Putamen (tissue), 1 donor: ENCODE measurements at places on chromosomes 5 and 9.

- DNase-seq: no peak
Measured at GRCh38 chr9:105242557-105242956, 1.9 kb upstream of the SLC44A1 start.

- DNase-seq: no peak
Measured at GRCh38 chr5:168165221-168165914, 126.1 kb upstream of the WWC1 start.

- peak; percentile 44 for DNase-seq
Measured at GRCh38 chr5:86866036-86866435, 248.3 kb downstream of the COX7C start.

DNA sequence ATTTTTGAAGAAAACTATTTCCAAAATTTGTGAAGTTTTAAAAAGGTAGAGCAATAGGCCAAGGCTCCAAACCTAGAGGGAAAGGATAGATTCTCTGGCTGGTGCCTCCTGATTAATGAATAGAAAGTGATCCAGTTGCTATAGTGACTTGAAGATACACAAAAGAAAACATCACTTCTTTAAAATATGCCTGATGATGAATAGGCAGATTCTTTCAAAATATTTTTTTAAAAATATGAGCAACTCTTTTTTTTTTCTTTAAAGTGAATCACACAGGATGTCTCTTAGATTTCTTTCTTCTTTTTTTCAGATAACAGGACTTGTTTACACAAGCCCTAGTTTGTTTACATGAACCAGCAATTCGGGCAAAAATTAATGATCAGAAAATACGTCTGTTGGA lies 124.4 kb downstream of the RFK start:
- no peak for DNase-seq

DNA sequence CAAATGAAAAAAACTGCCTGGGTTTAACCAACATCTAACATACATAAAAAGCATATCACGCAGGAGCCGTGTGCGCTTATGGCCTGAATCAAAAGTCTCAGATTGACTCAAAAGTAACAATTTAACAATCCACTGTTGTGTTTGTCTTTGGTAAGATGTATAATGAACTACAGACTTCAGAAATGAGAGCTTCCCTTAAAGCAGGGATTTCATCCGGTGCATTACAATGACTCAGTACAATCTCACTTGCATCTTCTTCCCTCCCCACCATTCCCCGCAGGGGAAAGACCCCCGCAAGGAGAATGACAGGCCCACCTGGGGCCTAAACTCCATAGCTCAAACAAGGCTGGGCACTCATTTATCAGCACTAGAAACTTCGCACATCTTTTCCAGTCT lies 1.4 kb downstream of the ZFR start:
- DNase-seq: peak; percentile 21

DNA sequence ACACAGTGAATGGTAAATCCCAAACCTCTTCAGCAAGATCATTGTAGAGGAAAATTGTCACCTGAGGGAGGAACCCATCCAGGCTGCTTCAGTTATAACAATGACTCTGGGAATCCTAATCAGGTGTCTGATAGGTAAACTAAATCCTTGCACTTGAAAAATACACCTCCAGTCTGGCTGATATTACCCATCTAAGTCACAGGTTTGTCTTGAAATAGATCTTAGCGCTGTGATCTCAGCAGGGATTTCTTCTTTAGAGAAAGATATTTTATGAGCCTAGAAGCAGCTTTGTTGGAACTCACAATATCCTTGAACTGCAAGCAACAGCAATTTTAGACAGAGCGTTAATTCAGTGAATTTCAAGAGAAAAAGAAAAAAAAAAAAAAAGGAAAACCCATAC lies 149.7 kb downstream of the SGCD start:
- no peak for DNase-seq

GRCh38 chr5:112653638-112654205 lies 84.0 kb upstream of the APC start:
- no peak for DNase-seq

- DNase-seq: no peak
Measured at GRCh38 chr5:126858441-126858840, 81.5 kb downstream of the LMNB1 start.

DNA sequence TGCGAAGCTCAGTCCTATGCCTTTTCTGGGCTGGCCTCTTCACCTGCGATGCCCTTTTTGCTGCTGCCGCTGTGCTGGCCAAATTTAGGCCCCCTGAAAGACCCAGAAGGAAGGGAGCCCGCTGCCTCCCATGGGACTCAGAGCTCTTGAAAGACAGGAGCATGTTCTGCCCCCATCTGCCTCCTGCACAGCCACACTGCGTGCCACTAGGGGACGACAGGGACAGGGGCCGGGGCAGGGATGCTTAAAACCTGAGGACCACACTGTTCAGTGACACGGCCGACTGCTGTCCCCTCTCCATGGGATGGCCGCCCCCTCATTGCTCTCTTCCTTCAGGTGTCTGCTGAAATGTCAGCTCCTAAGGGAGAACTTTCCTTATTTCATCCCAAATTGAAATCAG lies 132.4 kb downstream of the ADAMTS2 start:
- DNase-seq: no peak

DNA sequence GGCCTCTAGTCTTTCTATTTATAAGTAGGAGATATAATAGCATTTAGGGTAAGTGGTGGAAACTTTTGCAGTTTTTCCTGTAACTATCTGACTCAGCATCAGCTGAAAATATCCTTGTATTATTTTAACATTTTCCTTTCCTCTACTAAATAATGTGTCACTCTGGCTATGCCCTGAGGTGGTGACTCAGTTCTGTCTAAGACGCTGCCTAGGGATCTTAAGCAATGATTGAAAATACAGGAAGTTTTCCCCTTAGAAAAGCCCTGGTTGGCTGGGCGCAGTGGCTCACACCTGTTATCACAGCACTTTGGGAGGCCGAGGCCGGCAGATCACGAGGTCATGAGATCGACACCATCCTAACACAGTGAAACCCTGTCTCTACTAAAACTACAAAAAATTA lies 9.3 kb upstream of the EDIL3 start:
- DNase-seq: no peak

DNA sequence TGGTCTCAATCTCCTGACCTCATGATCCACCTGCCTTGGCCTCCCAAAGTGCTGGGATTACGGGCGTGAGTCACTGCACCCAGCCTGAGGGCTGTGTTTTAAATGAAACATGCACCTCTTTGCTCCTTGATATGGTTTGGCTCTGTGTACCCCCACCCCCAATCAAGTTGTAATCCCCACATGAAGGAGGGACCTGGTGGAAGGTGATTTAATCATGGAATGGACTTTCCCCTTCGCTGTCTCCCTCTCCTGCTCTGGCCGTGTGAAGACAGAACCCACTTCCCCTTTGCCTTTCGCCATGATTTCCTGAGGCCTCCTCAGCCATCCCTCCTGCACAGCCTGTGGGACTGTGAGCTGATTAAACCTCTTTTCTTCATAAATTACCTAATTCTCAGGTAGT lies 12.5 kb upstream of the NOTCH1 start:
- DNase-seq: no peak

- no peak for DNase-seq
Measured at GRCh38 chr9:79824265-79824664, 252.5 kb downstream of the TLE4 start.

GRCh38 chr9:96383165-96383942 lies at the start of gene SLC35D2:
Gene SLC35D2, minus strand, starts transcription at chr9:96383711. Its CDS starts 77 bp downstream, at chr9:96383634.
- peak; percentile 42 for DNase-seq

- DNase-seq: no peak
Measured at GRCh38 chr5:146072595-146072994, 32.8 kb downstream of the PLAC8L1 start.

GRCh38 chr5:80703291-80703690 lies 48.5 kb upstream of the DHFR start:
- peak; percentile 72 for DNase-seq

- no peak for DNase-seq
Measured at GRCh38 chr5:148542812-148543211, 111.5 kb downstream of the HTR4 start.

DNA sequence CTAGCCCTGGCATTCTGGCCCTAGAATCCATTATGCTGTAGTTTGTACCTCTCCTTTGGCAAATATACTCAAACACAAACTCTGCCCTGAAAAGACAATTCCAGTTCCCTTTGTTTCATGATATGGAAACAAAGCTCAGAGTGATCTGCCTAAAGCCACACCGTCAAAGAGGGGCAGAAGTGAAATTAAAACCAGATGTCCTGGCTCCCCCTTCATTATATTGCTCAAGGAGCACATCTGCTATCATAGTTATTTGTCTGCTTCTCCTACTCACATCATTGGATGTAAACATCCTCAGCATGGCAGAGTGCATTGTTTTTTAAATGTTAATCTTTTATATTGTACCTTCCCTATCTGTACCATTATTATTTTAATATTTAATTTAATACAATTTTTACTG lies 266.7 kb upstream of the SMARCA2 start:
- DNase-seq: no peak

- DNase-seq: no peak
Measured at GRCh38 chr9:69371001-69371400, 46.0 kb downstream of the ENTREP1 start.

- no peak for DNase-seq
Measured at GRCh38 chr5:72141440-72142355, 34.4 kb downstream of the MAP1B start.
